ENCODE measurements at places on chromosomes 3 and 15.

GRCh38 chr15:74978077-74978476, 17.3 kb upstream of the SCAMP5 start:
- no peak for DNase-seq

- DNase-seq = no peak
Observed at GRCh38 chr3:5231074-5231473, 43.6 kb downstream of the EDEM1 start.

GRCh38 chr3:47912006-47912504, 104.2 kb downstream of the MAP4 start:
- DNase-seq = no peak

GRCh38 chr3:116005404-116005803, 382.1 kb downstream of the GAP43 start:
- peak; percentile 87 for DNase-seq

- DNase-seq = peak; percentile 49
Observed at GRCh38 chr3:41418961-41419691, 219.8 kb downstream of the CTNNB1 start.

- DNase-seq = no peak
Observed at GRCh38 chr3:24018784-24019570, 73.9 kb downstream of the NR1D2 start.

- DNase-seq = no peak
Observed at GRCh38 chr15:34869110-34869509, 73.8 kb upstream of the ACTC1 start.

GRCh38 chr15:40327457-40327856, 4.0 kb downstream of the INAFM2 start:
- no peak for DNase-seq

DNA sequence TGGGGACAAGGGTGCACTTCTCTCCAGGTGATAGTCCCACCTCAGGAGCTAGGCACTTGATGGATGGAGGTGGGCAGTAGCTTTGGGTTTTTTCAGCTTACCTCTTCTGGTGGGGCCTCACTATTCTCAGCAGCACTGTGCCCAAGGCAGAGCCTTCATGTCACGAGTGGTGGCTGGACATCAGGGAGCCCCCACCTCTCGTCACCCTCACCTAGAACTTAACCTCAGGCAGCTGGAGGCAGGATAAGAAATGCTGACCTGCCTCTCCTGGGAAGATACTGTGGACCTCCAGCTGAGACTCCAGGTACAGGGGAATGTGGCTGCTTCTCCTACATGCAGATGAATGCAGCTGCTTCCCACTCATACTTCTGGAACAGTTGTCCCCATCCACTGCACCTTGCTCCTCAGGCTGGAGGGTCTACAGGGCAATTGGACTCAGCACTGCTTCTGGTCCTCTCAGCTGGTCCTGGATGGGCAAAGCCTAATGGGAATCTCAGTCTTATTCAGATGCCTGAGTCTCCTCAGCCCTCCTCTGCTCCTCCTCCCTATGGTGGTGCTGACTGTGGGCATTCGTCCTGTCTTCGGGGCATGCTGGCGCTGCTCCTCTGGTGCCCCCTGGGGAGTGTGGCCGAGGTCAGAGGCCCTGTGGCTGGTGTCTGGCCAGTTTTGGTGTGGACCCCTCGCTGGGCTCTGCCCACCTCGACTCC, 129.9 kb downstream of the KLF13 start:
- DNase-seq = no peak

DNA sequence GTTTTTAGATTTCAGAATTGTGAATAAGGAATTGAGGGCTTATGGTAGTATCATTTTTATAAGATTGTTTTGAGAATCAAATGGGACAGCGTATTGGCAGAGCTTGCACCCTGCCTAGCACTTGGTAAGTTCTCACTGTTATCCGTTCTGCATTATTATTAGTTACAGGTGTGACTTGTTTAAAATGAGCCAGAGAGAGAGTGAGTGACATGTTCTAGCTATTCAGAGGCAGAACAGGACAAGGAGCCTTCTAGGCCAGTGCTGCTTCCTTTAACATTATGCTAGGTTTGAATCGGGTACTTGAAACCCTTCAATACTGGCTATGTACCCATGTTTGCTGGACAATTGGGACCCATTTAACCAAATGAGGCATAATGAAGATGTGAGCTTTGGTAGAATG, 133.7 kb downstream of the FILIP1L start:
- DNase-seq = no peak

DNA sequence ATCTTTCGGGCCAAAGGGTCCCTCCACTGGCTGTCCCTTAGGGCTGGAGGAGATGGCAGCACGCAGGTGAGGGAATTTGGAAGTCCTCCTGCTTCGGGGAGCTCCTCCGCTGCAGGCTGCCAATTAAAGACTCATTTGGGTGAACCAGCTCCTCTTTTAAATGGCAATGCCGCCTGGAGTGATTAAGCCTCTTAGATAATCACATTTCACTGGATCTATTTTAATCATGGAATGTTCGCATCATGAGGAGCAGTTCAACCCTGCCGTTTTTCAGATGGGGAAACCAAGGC, 117.9 kb downstream of the LIPC start:
- DNase-seq = no peak

- no peak for DNase-seq
Observed at GRCh38 chr3:37862903-37863815, 1.5 kb downstream of the CTDSPL start.

DNA sequence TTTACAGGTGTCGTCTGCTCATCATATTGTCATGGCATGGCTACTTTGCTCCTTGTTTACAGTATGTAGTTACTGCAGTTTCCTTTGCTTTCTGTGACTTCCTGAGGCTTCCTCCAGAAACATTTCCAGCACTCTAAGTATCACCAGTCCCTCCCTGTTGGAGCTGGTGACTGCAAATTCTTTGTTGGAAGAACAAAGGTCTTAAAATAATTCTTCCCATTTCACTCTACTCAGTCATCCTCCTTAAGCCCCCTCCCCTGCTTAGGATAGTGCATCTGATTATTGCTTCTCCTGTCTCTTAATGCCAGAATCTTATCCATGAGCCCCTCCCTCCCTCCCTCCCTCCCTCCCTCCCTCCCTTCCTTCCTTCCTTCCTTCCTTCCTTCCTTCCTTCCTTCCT, 72.0 kb downstream of the C3orf38 start:
- no peak for DNase-seq

- no peak for DNase-seq
Observed at GRCh38 chr3:149816311-149816710, 3.3 kb downstream of the RNF13 start.

GRCh38 chr3:42014458-42014920, 52.6 kb upstream of the ULK4 start:
- no peak for DNase-seq

DNA sequence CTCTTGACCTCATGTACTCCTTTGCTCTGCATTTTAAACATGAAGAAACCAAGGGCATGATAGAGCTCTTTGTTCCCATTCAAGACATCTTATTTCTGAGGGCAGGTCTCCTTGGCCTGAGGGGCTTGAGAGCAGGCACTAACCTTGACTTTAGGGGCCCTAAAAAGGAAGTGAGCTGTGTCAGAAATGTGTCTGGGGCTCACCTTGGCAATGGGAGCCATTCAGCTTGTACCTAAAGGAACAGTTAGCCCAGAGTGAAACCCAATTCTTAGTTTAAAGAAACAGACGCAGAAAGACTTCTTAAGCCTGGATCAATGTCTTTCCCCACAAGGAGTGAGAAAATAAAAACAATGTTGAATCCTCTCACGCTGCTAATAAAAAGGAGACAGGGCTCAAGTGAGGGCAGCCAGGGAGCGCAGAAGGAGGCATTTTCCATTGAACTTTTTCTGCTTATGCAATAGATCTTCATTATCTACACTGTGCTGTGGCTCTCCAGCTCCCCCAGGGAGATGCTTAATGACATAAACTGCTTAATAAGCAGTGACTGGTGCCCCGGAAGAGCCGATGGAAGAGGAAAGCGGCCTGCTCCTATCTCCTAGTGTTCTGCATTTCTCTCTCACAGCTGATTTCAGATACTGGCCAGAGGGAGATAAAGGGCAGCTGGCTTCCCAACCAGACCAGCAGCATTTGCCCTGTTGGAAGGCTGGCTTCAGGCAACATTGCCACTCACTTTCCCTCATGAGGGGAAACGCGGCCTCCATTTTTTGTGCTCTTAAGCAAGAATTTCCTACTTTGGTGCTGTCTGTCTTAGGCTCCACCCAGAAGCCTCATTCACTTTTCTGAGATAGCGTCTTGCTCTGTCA, 152.0 kb downstream of the OPA1 start:
- no peak for DNase-seq

All from non-pigmented ciliary epithelial cell (primary cell).